ENCODE measurements at places on chromosomes 6 and 20. TPM values are rescaled to one million over a fixed set of nuclear protein-coding genes. Genes with fewer than 3 reads are reported as not detected.

WFDC6 gene
- not detected for total RNA-seq

GLP1R gene
- total RNA-seq, result not detected

NTSR1 gene
- 0.14 TPM for total RNA-seq

TMEM200A gene
- 10.3 TPM for total RNA-seq
